ENCODE measurements at places on chromosomes 4 and X.
A peak's percentile ranks its signal among the peaks of the same experiment; 100 is the strongest.

GRCh38 chrX:141701072-141701471 lies 2.5 kb upstream of the SPANXD start:
- no peak for DNase-seq

GRCh38 chr4:110195561-110196205 lies 2.7 kb downstream of the ELOVL6 start:
- no peak for DNase-seq

GRCh38 chr4:121679267-121679666 lies 17.5 kb downstream of the ANXA5 start:
- no peak for DNase-seq

DNA sequence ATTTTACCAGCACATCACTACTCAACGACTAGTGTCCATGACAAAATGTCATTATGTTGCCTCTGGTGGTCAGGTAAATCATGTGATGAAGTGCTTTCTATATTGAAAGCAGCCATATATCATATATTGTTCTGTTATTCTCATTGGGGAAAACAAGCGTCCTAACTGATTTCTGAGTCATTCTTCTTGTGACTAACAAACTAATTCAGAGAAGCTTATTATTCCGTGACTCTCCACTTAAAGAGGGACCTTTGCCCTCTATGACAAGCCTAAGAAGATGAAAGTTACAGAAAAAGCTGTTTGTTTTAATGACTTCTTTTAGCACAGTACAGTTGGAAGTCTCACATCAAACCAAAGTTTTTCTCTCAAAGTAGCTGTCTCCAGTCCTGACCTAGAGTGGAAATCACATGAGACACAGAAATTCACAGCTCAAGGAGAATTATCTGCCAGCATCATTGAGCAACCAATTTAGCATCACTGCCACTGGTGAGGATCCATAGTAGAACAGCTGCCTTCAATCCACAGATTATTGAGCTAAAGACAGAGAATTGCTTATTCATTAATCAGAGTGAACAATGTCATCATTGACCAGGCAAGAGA lies 36.4 kb downstream of the ASB9 start:
- DNase-seq = no peak

GRCh38 chr4:81724925-81725329 lies 253.2 kb upstream of the RASGEF1B start:
- DNase-seq = peak; percentile 9

DNA sequence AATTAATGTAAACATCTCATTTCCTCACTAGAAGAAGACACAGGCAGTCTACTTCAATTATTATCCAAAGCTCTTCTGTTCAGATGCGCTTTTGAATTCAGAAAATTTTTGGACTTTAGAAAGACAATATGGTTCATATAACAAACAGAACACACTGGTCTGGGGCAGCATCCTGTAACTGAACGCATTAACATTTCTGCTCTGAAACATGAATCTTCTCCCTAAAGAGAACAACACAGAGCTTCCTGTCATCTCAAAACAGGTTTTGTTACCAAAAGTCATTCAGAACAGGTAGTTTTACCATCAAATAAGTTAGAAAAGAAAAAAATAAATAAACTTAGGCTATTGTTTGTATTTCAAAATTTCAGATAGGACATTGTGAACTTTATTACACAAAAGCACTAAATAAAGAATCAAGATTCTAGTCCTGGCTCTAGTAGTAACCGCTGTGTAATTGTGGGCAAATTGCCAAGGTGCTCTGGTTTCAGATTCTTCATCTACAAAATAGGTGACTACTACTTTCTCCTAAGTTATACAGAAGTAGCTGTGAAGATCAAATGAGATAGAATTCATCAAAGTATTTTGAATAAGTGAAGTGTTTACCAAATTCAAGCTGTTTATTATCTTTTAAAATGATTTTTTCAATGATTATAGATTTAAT lies 252.3 kb upstream of the RASGEF1B start:
- no peak for DNase-seq

DNA sequence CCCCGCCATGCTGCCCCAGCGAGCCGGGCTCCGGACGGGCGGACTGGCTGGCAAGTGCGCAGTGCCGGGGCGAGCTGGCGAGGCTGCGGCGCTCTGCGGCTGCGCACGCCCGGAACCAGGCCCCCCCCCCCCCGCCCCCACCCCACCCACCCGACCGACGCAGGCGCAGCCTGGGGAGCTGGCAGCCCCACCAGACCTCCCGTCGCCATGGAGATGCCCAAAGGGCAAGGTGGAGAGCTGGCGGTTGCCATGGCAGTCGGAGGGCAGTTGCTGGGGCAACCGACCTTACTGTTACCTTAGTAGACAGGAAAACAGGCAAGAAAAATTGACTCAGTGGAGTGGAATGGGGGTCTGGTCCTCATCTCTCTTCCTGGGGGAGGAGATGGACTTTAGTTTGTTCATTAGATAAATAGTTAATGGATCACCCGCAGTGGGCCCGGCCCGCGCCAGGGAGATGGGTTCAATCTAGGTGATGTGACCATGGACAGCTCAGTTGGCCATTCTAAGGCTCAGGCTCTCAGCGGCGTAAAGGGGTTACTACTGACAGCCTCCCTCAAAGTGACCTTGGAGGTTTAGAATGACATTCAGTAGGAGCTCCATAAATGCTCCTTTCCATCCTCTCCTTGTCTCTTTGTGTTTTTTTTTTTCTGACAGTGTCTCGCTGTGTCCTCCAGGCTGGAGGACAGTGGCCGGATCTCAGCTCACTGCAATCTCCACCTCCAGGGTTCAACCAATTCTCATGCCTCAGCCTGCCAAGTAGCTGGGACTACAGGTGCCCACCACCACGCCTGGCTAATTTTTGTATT lies at the start of gene PCSK1N:
Gene PCSK1N (minus strand): TSS at position 87 of the 806 bp plus-strand sequence. CDS start 78 bp downstream, at position 9.
- peak; percentile 79 for DNase-seq

DNA sequence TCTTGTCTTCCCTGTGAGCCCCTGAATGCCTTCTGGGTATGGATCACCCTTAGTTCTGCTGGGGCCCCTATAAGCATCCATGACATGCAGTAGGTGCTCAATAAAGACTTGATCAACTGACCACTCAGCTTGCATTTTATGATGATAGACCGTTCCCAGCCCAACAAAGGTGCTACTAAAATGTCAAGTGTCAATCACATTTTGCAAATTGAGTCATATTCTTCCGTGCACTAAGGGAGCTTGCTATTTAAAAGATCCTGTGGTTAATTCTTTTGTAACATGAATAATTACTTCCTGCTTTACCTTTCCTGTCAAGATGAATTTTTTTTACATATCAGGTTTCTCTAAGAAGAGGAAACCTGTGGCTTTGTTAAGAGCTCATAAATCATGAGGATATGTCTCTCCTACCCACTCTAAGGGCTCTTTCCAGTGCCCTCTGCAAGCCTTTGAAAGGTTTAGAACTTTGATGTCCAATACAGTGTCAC lies 47.6 kb downstream of the SH3KBP1 start:
- DNase-seq = no peak

DNA sequence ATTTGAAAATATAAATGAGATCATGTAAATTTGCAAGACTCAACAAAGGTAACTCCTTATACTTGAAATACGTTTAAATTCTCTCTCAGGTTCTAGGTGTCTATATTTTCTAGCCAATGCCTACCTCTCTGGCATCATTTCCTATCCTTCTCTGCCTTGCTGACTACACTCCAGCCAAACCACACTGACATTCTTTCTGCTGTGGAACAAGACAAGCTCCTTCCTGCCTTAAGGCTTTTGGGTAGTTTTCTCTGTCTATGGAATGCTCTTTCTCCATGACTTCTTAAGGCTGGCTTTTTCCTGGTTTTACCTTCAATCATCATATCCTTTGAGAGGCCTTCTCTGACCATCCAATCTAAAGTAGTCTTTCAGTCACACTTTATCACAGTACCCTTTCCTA lies 201.0 kb downstream of the SPRY1 start:
- no peak for DNase-seq

DNA sequence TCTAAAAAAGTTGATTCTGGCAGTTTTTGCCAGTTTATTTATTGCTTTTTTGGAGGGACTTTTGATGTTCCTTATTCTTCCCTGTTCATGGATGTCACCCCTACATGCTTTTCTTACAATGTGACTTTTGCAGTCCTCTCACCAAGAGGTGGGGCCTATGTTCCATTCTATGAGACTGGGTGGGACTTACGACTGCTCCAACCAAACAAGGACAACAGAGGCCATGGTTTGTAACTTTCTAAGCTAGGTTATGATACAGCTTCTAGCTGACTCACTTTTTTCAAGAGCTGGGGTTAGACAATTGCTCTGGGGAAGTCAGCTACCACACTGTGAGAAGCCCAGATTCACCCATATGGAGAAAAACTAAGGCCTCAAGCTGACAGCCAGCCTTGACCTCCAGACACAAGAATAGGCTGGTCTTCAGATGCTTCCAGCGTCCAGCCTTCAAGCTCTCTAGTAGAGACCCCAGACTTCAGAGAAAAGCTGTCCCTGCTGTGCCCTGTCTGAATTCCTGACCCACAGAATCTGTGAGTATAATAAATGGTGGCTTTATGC lies 39.5 kb downstream of the ENOPH1 start:
- DNase-seq = no peak

DNA sequence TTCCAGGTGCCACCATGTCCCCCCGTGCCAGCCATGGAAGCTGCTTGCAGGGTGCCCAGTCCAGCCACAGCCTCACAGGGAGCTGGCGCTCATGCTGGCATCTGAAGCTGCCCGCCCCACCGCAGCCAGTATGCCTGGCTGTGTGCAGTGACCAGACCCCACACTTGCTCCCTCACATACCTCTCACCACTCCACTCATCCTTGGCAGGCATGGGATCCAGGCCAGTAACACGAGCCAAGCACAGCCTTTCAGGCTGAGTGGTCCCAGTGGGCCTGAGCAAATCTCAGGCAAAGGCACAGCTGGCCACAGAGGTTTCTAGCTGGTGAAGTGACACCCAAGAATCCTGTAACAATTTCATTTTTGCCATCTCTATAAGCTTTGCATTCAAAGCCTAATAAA lies 48.4 kb upstream of the SEC24B start:
- DNase-seq = no peak

GRCh38 chr4:134740290-134740689 lies 538.7 kb upstream of the PABPC4L start:
- no peak for DNase-seq

DNA sequence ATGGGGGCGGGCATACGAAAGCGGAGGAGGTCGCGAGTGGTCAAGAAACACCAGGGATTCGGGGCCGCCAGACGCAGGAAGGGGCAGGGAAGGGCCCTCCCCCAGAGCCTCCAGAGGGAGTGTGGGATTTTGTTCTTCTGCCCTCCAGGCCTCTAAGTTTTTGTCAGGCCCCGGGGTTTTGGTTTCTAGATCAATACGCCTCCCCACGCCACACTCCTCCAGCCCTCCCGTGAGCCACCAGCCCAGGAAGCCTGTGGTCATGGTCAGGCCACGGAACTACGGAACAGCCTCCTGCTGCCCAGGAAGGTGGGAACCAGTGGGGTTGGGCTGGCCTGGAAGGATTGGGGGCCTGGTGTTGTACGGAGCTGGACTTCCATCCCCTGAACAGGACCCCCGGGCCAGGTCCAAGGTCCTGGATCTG lies 38.4 kb downstream of the CPLX1 start:
- DNase-seq = no peak

GRCh38 chr4:154086247-154086646 lies 297.4 kb upstream of the SFRP2 start:
- no peak for DNase-seq

DNA sequence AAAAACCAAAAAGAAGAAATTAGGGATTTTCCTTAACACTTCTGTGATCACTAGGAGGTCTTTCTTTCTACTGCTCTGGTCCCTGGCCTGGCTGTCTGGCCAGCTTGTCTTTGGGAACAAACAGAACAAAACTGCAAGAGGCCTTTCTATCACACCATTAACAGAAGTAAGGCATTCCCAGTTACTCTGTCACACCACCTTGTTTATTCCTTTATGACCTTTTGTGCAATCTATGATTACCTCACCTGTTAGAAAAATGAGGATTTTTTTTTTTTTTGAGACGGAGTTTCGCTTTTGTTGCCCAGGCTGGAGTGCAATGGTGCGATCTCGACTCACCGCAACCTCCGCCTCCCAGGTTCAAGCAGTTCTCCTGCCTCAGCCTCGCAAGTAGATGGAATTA lies 3.0 kb downstream of the METAP1 start:
- no peak for DNase-seq

GRCh38 chrX:119853444-119853843 lies 681 bp upstream of the UPF3B start:
- DNase-seq = peak; percentile 32

DNA sequence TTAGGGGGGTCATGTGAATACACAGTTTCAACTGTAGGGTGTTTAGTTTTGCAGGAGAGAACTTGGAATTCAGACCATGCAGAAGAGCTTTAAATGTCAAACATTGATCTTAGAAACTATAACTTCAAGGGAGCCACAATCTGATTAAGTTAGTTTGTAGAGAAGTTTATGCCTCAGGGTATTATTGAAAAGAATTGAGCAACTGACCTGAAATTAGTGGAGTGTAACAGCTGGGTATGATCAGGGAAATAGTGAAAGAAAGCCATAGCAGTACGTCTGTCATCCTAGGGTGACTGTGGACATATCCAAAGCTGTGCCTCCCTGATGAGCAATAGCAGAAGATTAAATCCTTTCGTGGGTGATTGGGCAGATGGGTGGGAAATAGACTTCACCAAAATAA lies 63.8 kb downstream of the FAM47B start:
- no peak for DNase-seq

- no peak for DNase-seq
These were observed 675 bp downstream of the L1CAM start for GRCh38 chrX:153885208-153885787.

GRCh38 chr4:26812049-26812714 lies 48.5 kb upstream of the STIM2 start:
- DNase-seq = no peak

DNA sequence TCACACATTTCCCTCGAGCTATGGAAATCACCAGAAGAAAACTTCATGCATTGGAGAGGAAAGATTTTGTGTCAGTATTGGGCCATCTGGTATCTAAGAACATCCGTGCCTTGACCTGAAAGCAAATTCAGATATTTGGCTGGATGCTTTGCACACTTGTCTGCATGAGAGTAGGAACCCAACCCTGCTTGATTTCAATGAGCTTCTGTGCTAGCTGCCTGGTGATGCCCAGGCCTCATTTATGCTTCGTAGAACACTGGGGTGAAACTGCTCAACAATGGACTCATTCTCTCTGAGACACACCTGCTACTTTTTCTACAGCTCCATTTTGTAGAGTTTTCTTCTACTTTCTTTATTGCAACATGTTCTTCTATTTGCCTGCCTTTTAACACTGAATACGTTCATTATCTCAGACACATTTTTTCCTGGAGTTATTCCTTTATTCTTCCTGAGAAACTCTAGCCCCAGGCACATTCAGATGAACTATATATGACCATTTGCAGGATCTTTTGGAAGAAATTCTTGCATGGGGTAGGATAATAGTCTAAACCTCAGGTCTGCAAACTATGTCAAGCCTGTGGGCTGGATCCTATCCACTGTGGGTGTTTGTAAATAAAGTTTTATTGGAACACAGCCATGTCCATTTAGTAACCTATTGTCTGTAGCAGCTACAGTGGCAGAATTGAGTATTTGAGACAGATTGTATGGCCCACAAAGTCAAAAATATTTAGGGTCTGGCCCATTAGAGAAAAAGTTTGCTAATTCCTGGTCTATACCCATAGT lies 83.8 kb upstream of the CLCN4 start:
- DNase-seq = no peak

- DNase-seq = no peak
These were observed 23.0 kb upstream of the UGT2B4 start for GRCh38 chr4:69518538-69519198.

Measured in NCI-H2081 (cell line).